ENCODE measurements at places on chromosomes 4 and X.

DNA sequence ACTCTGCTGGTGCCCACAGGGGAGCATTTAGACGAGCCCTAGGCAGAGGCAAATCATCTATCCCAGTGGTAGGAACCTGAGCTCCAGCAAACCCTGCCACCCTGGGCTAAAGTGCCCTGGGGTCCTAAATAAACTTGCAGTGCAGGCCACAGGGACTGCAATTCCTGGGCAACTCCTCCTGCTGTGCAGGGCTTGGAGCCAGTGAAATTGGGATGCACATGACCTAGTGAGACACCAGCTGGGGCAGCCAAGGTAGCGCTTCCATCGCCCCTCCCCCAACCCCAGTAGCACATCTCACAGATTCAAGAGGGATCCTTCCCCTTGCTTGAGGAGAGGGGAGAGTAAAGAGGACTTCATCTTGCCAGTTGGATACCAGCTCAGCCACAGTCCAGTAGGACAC is 44.1 kb downstream of the CHRNA9 start:
- ATAC-seq, result no peak

DNA sequence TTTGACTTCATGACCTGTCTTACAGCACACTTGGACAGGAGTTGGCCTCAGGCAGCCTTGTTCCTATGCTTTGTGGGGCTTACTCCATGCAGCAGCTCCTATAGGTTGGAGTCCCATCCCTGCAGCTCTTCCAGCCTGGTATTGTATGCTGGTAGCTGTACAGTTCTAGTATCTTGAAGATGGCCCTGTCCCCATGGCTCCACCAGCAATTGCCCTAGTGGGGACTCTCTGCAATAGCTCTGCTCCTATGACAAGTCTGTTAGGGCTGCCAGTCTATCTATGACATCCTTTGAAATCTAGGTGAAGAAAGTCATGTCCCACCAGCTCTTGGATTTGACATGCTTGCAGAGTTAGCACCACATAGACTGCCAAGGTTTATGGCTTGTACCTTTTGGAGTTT is 252.6 kb downstream of the ANTXR2 start:
- peak; percentile 47 for ATAC-seq

DNA sequence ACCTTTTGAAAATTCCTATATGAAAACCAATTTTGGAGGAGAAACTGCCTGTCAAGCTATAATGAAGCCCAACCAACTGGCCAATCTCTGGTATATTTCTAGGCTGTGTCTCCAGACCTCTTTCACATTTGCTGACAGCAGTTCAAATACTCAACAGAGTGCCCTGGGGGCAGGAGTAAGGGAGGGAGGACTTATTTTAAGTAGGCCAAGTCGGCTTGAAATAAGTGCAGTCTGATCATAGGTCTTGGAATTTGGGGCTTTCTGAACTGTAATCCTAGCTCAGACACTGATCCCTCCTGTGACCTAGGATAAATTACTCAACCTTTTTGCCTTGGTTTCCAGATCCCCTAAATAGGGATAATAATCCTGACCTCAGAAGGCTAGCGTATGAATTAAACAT is 59.4 kb upstream of the SLC7A11 start:
- ATAC-seq, result no peak

DNA sequence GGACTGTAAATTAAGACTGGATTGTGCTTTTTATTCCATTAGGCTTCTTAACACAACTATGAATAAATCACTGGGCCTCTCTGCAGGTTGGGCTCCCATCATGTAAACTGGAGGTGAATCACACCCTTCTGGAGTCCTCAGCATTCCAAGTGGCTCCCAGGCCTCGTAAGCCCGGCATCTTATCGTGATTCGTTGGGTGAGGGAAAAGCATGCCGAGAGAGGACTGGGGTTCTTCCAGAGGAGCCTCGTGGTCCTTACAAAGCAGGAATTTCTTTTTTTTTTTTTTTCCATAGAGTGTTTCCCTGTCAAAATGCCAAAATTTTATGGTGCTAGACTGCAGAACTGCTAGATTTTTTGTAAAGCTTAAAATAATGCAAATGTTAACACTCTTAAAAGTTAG is 20.0 kb downstream of the CLDN22 start:
- no peak for ATAC-seq

DNA sequence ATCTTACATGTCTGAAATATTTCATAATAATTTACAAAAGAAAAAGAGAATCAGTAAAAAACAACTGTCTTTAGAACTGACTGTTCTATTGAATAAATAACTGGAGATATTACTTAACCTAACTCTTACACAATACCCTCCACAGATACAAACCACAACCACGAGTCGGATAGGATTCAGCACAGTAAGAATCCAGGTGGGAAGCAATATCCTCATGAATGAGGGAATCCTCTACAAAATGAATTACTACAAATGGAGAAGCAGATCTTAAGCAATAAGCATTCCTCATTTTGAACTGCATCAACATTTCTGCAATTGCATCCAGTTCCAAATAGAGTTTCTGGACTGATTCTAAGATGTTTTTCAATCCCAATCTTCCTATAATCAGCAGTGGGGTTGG is 227.1 kb downstream of the SH2D1A start:
- no peak for ATAC-seq

GRCh38 chrX:48574270-48575266 is at the start of gene RBM3:
Gene RBM3 (plus strand): TSS chrX:48574484. CDS start chrX:48575181, 697 bp downstream.
- peak; percentile 98 for ATAC-seq

DNA sequence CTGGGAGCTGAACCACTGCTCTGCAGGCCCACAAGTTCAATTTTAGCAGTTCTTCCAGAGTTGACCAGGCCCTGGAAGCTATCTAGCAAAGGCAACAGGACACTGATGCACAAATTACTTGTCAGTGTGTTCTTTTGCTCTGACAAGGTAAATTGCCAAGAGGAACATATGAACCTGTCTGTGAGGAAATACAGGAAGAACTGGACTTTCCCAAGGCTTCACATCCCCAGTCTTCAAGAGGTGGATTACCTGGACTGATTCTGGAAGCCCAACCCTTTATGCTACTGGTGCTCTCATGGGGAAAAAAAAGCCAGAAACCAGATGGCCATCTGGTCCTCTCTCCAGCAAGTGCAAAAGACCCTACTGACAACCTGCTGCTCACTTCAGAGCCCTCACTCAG is 1.9 kb upstream of the TMEM185A start:
- no peak for ATAC-seq

DNA sequence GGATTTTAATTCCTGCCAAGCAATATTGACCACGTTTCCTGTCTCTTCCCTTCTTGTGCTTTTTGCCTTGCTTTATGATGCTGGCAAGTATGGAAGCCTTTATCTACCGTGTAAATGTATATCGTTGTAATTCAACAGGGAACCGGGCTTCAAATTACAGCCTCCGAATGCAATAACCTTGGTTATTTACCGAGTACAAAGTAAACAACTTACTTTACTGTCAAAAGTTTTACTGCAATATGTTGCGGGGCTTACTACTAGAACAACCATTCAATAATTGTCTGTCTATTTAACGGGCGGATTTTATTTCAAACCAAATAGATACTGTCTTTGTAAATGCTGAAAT is 73.1 kb downstream of the PALLD start:
- ATAC-seq, result no peak

DNA sequence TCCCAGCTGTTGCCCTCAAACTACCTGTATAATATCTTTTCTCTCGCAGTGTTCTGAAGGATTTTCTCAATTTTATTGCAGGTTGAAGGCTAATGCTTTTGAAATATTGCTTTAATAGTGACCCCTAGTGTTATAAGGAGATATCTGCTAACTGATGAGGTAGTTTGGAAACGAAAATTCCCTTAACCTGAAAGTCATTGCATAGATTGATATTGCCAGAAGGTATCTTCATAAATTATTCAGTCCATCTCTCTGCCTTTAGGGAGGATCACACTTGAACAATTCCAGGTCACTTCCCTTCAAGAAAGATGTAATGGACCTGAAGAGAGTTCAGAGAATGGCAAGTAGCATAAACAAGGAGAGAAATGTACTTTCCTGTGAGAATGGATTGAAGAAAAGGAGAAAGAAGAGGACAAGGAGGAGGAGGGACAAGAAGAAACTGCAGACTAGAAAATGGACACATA is 44.1 kb downstream of the TIGD4 start:
- ATAC-seq, result no peak

GRCh38 chrX:138777230-138777629 is 65.7 kb upstream of the FGF13 start:
- ATAC-seq, result no peak

GRCh38 chrX:118872102-118872566 is 48.5 kb downstream of the ZCCHC12 start:
- ATAC-seq, result no peak

DNA sequence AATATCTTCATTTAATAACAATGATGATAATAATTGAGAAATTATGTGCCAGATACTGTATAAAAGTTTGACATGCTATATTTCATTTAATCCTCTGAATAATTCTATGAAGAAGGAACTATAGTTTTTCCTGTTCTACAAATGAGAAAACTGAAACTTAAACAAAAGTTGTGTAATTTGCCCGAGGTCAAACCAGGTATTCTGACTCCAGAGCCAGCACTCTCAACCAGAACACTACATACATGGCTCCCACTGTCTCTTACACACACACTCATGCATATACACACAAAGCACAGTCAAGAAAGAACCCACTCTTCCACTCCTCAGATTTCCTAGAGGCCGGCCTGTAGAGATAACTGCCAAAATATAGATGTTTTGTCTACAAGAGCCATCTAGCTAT is 374.0 kb upstream of the EMCN start:
- ATAC-seq, result no peak

DNA sequence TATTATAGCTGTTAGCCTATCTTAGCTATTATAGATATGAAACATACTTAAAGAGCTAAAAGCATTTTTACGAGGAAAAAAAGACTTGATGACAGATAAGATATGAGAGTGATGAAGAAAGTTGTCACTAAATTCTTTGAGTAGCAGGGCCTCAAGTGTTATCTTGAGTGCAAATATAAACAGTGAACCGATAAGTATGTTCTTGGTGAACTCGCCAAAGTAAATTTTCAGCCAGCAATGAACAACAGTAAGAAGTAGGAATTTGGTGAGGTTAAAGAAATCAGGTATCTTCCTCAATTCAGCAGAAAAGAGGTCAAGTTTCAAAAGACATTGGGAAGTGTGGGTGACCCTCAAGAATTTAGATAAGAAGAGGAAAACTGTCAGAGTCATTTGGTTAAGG is 471.8 kb upstream of the FTHL17 start:
- no peak for ATAC-seq

DNA sequence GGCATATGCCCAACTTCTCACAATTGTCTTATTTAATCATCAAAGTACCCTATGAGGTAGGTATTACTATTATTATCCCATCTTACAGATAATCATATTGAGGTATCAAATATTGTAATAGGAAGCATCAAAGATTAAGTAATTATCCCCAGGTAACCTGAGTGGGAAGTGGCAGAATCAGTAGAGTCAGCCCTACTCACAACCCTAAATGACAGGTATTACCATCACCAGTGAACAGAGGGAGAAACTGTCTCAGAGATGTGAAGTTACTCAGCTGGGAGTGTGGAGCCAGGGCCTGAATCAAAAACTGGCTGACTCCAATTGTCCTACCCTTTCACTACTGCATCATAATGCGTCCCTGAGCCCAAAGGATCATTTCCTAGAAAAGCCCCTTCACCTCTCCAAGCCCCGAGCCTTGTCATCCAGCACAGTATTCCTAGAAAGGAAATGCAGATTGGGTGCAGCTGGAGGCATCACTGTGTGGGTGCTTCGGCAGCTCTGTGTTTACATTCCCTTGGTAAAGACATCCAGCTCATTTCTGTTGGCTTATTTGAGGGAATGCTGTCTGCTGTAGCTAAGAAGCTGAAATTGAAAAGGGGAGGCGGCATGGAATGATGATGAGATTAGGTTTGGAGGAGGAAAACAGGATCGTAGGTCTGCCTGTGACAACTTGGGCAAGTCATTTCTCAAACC is 72.8 kb downstream of the DHX15 start:
- ATAC-seq, result no peak

DNA sequence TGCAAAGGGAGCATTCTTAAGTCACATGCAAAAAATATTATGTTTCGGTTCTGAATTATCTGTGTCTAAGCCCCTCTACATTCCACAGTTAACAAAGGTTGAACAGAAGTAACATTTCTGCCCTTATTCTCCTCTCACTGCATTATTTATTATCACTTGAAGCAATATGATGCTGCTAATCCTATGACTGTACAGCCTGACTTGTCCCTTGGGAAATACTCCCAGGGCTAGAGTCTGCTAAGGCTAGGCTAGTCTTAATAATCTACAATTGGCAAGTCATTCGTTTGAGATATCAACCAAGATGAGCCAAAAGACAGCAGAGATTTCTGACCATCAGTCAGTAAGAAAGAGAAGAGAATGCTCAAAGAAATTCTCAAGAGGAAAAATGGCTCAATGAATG is 226.9 kb upstream of the HCCS start:
- ATAC-seq, result no peak

- ATAC-seq, result no peak
These were observed 51.8 kb downstream of the MAP7D3 start for GRCh38 chrX:136199365-136199764.

- ATAC-seq, result no peak
These were observed 855.3 kb downstream of the PCDH7 start for GRCh38 chr4:31575504-31575903.

GRCh38 chr4:109588176-109588575 is 28.1 kb downstream of the MCUB start:
- peak; percentile 90 for ATAC-seq

DNA sequence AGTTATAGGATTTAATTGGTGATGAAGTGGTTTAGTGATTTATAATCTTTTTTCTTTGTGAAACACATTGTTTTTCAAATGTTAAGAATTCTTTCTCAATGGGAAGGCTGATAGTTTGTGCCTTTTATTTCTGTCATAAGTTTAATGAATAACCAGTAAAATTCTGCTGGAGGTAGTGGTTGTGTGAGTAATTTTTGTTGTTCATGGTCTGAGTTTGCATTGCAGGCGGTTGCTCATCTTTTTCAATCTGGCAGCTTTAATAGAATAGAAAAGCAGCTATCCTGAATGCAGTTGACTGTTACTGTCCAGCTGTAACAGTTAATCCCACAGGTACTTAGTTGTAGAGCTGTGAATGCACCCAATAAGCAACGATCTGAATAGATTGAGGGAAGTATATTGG is 215.6 kb upstream of the AFF2 start:
- ATAC-seq, result no peak

DNA sequence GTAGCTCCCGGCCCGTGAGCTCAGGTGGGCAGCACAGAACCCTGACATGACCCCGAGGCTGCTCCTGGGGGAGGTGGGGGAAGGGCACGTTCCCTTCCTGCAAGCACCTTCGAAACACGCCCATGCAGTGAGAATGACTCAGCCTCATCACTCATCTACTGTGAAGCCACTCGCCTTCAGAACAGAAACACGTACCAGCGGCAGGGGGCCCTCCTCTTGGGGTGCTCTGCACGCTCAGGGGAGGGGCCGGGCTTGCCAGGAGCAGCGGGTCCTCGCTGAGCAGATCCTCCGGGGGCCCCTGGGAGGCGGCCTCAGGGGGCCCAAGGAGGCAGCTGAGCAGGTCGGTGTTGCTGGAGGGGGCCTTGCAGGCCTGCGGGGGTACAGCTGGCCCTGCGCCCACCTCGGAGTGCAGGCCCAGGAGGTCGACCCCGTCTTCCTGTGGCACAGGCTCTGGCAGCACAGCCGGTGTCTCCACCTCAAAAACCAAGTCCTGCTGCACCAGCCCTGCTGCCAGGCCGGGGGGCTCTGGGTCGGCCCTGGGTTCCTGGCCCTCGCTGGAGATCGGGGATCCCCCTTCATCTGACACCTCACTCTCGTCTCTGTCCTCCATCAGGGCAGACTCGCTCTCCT is 40.9 kb upstream of the CPLX1 start:
- ATAC-seq, result no peak

- ATAC-seq, result peak; percentile 48
These were observed at the start of gene MAP3K15 for GRCh38 chrX:19514791-19515614. Gene MAP3K15 (minus strand): TSS chrX:19515508. CDS start chrX:19515261, 247 bp downstream.

Measured in stimulated activated memory B cell treated with anti-CD40 and anti-IgM and Interleukin-4, amounts not matched to agents 10 μg/mL and 1 μg/mL and 100 μg/mL, for 72 hours (primary cell).